Right kidney (tissue), 9 donors: ENCODE measurements at places on chromosomes 1 and 21.

- DNase-seq: no peak
Measured at GRCh38 chr1:229035054-229035747, 235.7 kb upstream of the RAB4A start.

DNA sequence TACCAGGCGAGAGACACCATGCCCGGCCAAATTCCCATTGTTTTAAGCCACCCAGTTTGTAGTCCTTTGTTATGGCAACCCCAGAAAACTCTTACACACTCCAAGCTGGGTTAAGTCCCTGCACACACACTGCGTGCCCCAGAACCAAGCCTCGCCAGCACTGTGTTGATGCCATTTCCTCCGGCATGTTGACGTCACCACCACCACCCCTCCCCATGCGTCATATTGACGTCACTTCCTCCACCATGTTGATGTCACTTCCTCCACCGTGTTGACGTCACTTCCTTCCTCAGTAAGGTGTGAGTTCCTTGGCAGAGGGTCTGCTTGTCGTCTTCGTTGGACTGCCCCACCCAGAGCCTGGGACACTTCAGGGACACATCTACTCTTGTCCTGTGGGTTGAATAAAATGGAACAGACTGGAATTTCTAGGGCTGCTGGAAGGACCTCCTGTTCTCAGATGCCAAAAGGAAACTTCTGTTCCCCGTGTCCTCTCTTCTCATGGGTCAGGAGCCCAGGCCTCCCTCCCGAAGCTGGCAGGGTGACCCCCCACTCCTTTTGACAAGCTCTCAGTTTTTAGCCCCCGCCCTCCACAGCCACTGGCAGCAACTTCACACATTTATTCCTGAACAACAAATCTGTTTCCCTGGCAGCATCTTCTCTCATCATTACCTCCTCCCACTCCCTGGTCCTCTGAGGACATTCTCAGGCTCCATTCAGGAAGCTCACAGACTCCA is 643.3 kb downstream of the NPHP4 start:
- DNase-seq: no peak

DNA sequence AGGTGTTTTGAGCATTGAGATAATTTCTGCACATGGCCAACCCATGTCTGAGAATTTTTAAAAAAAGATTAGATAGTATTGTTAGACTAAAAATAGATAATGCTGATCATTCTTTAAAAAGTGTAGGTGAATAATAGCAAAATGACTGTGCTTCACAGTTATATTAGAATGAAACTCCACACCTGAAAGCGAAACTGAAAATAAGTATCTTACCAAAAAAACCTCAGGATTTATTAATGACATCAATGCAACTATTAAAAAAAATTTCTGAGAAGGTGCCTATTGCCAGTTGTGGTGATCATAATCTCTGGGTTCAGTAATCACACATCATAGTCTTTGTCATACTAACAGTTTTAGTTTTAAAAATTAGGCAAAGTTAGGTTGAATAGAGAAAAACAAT is 36.5 kb downstream of the PLA2G4A start:
- no peak for DNase-seq

- no peak for DNase-seq
Measured at GRCh38 chr1:171084091-171084490, 6.6 kb upstream of the FMO3 start.

- DNase-seq: no peak
Measured at GRCh38 chr21:44267655-44268142, 6.0 kb upstream of the DNMT3L start.

- DNase-seq: peak; percentile 59
Measured at GRCh38 chr1:32716312-32717148, 14.0 kb upstream of the SYNC start.

- no peak for DNase-seq
Measured at GRCh38 chr1:88608139-88608943, 75.7 kb upstream of the PKN2 start.

DNA sequence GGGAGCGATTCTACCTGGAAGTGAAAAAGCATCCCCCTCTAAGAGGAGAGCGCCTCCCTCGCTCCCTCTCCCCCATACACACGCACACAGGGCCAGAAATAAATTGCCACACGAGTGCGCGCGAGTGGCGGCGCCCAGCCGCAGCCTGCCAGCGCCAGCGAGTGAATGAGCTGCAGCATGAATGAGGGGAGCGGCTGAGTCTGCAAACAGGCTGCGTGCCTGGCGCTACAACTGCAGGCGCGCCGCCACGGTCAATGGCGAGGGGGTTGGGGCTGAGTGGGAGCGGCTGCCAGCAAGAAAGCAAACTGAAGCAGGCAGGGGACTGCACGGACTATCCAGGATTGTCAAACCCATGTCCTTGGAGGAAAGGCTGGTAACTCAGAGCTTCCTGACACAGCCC is 2.2 kb downstream of the CAMK1G start:
- DNase-seq: peak; percentile 65

DNA sequence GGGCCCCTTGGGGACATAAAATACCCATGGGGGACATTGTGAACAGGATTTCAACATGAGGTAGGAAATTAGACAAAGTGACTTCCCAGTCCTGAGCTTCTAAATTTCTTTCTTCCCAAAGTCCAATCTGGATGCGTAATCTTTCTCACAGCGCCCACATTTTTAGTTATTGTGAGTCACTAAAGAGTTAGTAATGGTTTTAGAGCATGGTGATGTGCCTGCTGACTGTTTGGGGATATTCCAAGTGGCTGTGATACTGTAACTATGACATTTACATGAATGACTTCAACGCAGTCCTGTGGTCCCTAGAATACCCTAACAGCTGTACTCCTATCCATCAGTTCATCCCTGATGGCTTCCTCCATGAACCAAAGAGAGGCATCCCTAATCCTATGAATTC is 224.0 kb upstream of the COA6 start:
- DNase-seq: no peak

DNA sequence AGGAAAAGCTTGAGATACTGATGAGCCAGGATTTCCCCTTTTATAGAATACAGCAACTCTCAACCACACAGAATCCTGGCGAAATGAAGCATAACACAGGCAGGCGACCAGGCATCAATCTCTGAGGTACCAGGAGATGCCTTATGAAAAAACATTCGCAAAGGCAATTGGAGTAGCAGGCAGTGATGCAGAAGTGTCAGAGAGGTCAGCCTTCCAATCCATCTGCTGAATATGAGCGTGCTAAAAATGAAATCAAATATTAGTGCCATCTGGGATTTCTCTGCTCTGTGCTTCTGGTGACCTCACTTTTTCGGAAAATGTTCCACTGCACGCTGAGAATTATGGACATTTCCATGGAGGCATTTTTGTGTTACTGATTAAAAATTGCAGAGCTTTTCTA is 258.8 kb downstream of the VAV3 start:
- DNase-seq: no peak

GRCh38 chr1:102772831-102773230 is 335.5 kb downstream of the COL11A1 start:
- no peak for DNase-seq

DNA sequence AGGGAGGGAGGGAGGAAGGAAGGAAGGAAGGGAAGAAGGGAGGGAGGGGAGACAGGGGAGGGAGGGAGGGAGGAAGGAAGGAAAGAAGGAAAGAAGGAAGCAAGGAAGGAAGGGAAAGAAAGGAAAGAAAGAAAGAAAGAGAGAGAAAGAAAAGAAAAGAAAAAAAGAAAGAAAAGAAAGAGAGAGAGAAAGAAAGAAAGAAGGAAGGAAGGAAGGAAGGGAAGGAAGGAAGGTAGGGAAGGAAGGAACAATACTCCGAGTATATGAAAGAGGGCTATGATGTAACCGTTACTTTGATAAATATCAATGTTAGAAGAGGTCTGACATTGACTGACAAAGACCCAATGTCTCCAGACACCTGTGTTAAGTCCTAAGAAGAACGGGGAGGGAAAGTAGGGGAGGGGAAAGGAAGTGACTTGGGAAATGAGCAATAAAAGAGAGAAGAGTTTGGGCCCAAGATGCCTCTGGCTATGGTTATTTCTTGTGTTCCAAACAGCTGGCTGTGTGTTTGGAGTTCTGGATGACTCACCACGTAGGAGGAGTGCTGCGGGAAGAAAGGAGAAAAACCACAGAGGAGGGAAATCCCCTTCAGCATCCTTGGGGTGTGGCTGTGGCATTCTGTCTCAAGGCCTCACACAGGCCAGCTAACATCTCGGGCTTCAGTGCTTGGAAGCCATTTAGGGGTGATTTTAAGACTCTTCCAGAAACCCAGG is 37.0 kb upstream of the RXRG start:
- DNase-seq: no peak

DNA sequence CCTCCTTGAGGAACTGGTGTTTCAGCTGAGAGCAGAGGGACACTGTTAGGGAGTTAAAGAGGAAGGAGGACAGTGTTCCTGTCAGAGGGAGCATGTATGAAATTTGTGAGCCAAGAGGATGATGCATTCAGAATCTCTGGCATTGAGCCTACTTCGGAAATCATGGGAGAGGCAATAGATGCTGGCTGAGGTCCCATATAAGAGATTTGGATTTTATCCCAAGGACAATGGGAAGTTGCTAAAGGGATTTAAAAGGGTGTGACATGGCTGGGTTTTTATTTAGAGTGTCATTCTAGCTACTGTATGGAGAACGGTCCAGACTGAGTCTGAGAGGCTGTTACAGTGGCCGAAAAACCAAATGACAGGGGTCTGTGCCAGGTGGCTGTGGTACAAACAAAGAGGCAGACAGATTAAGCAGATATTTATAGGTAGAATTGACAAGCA is 403.2 kb upstream of the B3GALT2 start:
- DNase-seq: no peak

DNA sequence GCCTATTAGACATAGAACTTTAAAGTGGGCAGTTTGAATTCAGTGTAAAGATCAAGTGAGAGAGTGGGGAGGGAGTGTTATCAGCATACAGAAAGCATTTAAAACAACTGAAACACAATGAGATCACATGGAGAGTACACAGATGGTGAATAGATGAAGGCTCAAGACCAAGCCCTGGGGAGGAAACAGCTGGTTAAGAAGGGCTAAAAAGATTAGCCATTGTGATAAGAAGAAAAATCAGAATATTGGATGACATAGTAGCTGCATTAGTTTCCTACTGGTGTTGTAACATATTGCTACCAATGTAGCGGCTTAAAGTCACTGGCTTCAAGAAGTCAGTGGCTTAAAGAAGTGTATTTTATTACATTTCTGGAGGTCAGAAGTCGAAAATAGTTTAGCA is 443.4 kb upstream of the RGS18 start:
- no peak for DNase-seq
